Bronchial epithelial cell (primary cell): ENCODE measurements at places on chromosomes 11 and 22. TPM values are rescaled to one million over a fixed set of nuclear protein-coding genes. Genes with fewer than 3 reads are reported as not detected.

DNA sequence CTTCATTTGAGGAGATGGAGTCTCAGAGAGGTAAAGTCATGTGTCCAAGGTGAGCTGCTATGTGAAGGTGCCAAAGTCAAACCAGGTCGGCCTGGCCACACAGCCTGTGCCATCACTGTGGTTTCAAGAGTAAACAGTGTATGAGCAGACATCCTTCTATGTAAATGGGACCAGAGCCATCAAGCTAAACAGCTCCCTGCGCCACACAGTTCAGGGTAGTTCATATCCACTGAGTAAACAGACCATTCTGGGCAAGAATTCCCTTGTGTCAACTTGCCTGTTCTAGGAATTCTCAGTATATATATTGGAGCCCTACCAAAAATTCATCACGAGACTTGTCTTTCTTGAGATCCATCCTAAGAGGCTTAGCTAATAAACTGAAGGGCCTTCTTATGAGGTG is 77.5 kb downstream of the AMOTL1 start:
- peak; percentile 97 for DNase-seq

Gene LRRC74B
- total RNA-seq, result not detected in 2 replicates

DNA sequence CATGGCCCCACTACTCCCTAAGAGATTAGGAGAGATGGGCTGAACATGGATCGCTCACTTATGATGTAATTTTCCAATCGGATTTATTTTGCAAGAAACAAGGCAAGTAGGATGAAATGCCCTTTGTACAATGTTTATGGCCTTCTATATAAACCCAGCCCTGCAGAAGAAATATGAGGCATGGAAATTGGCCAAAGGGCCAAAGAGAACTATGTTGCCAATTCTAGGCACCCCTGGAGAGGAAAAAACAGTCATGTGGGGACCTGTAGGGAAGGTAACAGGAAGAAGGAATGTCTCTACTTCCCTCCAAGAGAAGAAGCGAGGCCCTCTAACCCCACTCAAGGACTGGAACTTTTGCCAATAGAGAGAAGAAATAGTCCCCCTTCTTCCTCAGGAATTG is 54.4 kb downstream of the RCN1 start:
- DNase-seq, result no peak

Gene ARVCF
- 19.2 and 23.2 TPM in 2 replicates for total RNA-seq

DNA sequence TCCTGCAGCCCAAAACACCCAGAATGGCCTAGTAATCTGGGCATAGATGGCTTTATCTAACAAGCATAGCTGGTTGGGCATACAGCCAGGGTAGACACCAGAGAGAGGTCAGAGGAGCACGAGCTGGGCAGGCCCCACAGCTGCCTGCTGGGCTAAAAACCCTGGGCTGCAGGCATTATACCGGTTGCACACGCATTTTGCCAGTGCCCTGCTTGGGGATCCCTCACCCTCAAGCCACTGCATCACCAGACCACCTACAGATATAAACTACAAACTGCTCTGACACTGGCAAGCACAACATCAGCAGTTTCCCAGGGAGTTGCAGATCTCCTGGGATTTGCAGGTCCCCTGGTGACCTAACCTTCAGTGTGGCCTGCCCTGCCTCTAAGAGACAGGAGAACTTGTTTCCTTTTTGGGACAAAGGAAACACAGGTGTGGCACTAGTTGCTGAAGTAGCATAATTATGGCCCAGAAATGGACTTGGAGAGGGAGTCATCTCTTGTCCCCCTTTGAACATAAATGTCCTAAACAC is 79.1 kb upstream of the SC5D start:
- DNase-seq, result no peak

GRCh38 chr11:7642747-7643146 is 30.6 kb downstream of the CYB5R2 start:
- DNase-seq, result peak; percentile 15

DNA sequence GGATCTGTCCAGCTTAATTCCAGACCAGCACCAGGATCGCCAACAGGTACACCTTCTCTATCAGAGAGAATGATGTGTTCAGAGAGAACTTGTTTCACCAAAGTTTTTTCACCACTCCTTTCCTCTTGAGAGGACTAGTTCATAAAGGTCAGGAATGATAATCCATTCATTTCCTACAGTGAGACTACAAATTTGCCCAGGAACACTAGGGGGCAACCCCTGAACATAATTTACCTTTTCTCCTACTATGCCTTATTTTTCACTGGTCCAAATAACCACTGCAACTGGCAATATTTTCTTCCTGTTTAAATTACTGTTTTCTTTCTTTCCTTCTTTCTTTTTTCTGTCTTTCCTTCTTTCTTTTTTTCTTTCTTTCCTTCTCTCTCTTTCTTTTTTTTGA is 22.5 kb downstream of the CAVIN3 start:
- peak; percentile 22 for DNase-seq

Gene GVQW3
- total RNA-seq, result 0.26 TPM in 2 replicates

GRCh38 chr11:69859275-69859934 is 40.2 kb upstream of the FGF3 start:
- DNase-seq, result no peak

DNA sequence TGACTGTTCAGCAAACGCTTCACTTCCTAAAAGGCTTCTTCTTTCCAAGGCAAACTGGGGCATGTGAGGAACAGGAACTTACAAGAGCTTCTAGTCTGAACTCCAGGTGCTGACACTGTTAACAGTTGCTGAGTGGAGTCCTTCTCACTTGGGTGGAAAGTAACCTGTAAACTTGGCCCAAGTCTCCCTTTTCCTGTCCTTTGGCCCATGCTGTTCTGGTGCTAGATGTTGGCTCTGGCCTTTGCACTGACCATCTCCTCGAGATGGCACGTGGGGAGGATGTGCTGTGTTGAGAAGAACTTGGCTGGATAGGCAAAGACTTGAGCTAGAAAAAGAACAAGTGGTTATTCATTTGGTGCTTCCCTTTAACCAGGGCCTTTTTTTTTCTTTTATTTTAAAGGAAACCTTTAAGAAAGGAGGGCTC is 53.6 kb downstream of the PTPRJ start:
- DNase-seq, result no peak

Gene MCHR1
- not detected in 2 replicates for total RNA-seq

DNA sequence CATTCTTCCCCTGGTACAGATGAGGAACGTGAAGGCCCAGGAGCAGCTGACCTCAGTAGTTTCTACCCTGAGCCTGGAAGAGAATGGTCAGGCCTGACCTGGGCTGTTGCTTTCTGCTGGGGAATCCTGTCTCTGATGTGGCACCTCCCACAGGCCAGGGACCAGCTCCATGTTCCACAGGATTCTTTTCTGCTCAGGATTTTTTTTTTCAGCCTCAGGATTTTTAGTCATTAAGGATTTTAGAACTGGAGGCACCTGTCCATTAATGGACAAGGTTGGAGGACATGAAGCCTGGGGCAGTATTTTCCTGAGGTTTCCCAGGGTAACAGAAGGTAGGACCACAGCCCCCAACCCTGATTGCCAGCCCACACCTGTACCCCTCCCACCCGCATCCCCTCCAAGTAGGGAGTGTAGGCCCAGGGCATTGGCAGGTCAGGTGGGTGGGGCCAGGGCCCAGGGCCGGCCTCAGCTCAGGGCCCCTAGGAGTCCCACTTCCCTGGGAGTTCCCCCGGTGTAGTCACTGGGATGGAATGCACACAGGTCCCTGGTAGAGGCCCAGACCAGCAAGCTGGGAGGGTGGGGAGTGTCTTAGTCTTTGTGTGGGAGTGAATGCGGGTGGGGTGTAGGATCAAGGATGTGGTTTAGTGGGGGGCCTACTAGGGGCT is 16.1 kb downstream of the BIK start:
- peak; percentile 86 for DNase-seq
